T-helper 2 cell (primary cell): ENCODE measurements at places on chromosomes 4 and X.

- no peak for DNase-seq
These were observed 73.0 kb downstream of the USP46 start for GRCh38 chr4:52586069-52586468.

GRCh38 chr4:48795108-48795507, 15.0 kb upstream of the FRYL start:
- no peak for DNase-seq

DNA sequence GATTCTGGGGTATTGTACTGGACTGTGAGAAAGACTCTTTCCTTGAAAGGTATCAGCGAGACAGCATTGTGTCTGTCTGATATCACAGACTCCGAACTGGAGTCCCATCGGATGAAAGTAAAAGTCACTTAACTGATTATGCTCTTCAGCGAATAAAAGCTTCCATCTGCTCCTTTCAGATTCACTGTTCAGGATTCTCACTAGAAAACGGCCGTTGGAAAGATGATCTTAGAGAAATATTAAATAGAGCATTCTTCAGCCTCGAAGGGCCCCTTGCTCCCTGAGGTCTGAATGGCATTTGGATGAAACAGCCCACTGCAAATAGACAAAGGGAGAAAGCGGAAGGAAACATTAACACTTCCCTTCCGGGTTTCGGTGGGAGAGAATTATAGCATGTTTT, 416.2 kb upstream of the PRKX start:
- no peak for DNase-seq

- no peak for DNase-seq
These were observed 29.7 kb upstream of the LNX1 start for GRCh38 chr4:53620956-53621355.

DNA sequence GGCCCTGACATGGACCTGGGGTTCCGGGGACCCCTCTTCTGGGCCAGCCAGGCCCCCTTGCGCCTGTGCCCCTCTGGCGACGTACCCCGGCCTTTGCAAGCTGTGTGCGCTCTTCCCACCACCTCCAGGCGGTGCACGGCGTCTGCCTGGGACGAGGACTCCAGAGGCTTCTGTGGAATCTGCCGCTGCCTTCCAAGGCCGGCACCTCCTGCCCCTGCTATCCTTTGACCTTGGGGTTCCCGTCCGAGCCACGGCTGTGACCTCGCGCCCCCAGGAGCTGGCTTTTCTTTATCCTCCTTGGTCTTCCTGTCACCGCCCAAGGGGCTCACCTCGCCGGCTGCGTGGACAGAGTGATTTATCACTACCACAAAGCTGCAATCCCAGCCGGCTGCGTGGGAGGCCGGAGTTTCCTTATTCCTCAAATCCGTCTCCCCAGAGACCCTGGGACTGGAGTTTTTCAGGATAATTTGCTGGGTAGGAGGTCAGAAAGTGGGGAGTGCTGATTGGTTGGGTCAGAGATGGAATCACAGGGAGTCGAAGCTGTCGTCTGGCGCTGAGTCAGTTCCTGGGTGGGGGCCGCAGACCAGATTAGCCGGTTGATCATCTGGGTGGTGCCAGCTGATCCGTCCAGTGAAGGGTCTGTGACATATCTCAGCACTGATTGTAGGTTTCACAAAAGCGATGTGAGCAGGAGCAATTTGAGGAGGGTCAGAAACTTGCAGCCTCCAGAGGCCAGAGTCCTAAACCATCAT, 19.8 kb upstream of the PLCXD1 start:
- DNase-seq: no peak

GRCh38 chrX:24229400-24229879, 79.9 kb downstream of the ZFX start:
- DNase-seq: no peak

DNA sequence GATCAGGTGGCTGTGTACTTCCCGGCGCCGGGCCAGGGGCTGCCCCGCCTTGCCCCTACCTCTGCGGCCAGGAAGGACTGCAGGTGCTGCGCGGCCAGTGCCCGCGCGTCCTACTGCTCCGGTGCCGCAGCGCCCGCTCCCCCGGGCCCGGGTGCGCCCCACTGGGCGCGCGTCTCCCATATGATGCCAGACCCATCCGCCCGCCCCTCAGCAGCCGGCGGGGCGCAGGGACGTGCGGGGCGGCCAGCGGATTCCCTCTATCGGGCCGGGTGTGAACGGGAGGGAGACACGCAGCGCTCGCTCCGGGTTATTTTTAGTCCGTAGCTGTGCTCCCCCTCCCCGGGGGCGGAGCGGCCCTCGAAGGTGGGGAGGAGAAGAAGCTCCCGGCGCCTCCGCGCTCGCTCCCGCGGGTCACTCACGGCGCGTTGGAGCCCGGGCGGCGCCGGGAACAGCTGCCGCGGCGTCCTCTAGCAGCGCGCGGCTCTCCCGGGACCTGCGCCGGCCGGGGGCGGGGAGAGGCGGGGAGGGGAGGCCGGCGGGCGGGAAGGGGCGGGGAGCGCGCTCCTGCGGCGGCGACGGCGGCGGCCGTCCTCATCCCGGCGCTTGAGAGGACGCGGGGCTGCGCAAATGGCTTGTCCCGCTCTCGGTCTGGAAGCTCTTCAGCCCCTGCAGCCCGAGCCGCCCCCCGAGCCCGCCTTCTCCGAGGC, 103.6 kb downstream of the UCHL1 start:
- DNase-seq: no peak

GRCh38 chrX:110162867-110163266, 155.0 kb downstream of the AMMECR1 start:
- no peak for DNase-seq

DNA sequence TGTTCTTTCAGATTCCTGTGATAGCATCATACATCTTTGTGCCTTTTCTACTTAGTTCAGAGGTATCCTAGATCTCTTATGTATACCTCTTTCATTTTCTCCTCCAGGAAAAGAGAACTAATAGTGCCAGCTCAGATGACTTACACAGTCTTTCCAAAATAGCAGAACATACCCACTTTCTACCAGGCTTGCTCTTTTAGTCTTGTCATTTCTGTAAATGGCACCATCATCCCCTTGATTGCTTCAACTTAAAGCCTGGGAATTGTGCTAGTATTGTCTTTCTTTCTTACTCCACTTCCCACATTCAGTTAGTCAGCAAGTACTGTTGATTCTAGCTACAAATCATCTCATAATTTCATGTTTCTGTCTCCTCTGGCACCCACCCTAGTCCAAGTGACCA, 5.1 kb downstream of the APEX2 start:
- DNase-seq: no peak

DNA sequence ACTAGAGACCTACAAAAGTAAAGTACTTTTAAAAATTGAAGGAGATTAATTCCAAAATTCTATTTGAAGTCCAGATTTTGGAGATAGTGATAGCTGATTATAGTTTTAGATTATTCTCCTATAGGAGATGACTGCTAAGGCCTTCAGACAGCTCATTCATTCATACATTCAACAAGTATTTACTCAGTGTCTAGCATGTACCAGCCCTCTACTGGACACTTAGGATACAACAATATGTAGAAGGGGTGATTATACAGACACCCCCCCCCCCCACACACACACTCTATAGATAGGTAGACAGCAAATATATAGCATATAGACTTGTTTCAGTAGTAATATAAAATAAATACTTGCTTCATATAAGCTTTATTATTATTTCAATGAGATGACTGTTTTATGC, 60.4 kb upstream of the TAF9B start:
- DNase-seq: peak; percentile 49

DNA sequence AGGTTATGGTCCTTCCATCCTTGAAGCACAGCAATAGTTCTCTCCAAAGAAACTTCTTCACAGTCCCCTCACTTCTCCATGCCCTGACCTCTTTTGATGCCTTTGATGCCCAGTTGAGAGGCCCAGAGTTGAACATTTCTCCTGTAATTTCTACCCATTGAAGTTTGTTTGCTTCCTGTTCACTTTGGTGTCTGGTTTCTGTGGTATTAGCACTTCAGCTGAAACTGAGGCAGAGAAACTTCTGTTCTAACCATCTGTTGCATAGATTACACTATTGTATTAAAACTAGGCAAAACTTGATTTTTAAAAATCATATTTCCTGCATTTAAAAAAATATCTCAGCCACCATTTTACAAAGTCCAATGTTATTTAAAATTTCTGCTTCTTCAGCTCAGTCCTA, 89.8 kb upstream of the ADGRG2 start:
- no peak for DNase-seq

DNA sequence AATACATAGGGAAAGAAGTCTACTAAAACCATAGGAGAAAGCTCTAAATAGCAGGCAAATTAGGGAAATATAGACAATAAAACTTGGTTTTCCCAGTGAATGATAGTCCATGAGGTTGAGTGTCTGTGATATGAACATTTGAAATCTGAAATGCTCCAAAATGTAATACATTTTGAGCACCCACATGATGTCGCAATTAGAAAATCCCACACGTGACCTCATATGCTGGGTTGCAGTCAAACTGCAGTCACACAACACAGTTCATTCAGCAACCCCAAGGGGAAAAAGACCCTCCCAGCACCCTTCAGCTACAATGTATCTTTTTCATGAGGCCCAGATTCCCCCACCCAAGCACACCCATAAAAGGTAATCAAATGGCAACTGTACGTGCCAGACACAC, 155.6 kb downstream of the BTC start:
- no peak for DNase-seq

GRCh38 chrX:23287191-23287725, 47.4 kb upstream of the PTCHD1 start:
- no peak for DNase-seq

DNA sequence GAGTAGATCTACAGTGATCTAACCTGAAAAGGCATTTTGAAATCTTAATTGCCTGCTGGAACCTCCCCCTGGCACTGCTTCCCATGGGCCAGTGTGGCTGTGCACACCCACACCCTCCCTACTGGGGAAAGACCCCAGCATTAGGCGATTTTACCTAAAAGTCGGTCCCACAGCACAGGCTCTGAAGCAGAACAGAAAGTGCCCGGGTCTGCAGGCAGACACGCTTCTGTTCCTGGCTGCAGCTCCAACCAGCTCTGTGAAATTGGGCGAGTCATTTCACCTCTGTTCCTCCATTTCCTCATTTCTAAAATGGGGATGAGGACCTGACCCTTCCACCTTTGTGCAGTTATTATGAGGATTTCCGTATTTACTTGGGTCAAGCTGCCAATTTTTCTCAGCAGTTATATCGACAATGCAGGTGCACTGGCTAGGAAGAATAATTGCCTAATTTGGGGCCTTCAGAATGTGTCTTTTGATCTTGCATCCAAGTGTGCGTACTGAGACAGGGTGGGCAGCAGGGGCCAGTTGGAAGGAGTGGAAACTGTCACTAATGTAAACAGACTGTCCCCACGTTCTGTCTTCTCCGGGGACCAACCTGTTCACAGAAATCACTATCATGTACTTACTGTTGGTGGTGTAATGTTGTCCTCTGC, 7.1 kb downstream of the KLF3 start:
- no peak for DNase-seq

GRCh38 chr4:186932196-186932595, 208.5 kb upstream of the FAT1 start:
- DNase-seq: no peak

- DNase-seq: no peak
These were observed 180.7 kb downstream of the ADGRL3 start for GRCh38 chr4:61380865-61381264.

DNA sequence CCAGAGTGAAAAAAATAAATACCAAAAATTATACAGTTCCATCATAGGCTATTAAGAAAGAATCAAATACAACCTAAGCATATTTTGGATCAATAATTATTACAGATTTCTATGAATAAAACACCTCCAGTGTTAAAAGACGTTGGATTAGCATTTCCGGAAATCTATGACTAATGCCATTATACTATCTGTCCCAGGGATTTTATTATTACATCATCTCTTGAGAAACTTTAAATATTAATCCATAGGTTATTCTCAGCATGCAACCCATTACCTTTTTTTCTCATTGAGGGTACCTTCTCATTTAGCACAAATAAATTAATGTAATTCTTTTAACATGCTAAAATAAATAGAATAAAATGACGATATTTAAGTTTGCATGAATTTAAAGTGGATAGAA, 44.6 kb downstream of the CXorf58 start:
- DNase-seq: no peak

GRCh38 chr4:111977419-111977965, 167.8 kb upstream of the FAM241A start:
- no peak for DNase-seq

GRCh38 chr4:1470393-1470670, 64.1 kb upstream of the NKX1-1 start:
- DNase-seq: no peak

GRCh38 chrX:153927672-153927921, 1.5 kb upstream of the ARHGAP4 start:
- DNase-seq: no peak

DNA sequence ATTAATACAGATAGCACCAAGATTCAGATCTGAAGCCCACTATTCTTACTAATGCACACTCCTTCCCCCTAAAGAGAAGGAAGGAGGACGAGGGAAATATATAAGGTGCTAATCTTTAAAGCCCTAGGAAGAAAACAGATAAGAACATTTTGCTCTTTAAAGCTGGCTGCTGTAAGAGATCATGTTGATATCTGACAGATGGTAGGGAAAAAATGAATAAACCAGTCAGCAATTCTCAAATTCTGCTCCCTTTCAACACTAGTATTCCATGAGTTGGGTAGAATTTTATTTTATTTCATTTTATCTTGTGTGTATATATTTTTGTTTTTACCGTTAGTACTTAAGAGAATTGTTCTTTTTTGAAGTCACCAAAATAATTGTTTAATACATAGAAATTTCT, 19.2 kb downstream of the OTC start:
- DNase-seq: no peak

DNA sequence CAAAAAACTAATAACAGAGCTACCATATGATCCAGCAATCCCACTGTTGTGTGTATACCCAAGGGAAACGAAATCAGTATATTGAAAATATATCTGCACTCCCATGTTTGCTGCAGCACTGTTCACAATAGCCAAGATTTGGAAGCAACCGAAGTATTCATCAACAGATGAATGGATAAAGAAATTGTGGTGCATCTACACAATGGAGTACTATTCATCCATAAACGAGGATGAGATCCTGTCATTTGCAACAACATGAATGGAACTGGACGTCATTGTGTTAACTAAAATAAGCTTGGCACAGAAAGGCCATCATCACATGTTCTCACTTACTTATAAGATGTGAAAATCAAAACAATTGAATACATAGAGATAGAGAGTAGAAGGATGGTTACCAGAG, 402.1 kb downstream of the KCTD8 start:
- DNase-seq: no peak
